COLO829 (cell line): ENCODE measurements at places on chromosomes 11 and 22.

DNA sequence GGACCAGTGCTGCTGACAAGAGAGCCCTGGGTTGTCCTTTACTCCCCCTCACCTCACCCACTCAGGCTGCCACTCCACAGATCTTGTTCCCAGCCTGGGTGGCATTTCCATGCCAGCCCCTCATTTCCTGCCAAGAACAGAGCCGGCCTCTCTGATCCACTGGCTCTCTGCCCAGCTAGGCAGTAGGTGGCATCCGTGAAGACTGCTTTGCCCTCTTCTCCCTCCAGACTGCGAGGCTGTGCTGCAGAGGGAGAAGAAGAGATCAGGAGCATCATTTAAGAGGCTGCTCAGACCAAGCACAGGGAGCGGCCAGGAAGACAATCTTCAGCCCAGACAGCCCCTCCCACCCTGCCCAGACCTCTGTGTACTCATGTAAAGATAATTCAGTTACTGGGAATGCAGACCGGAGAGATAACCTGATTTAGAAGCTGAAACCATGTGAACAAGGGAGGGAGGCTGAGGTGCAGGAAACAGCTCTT is 126.9 kb upstream of the NCAM1 start:
- no peak for DNase-seq

DNA sequence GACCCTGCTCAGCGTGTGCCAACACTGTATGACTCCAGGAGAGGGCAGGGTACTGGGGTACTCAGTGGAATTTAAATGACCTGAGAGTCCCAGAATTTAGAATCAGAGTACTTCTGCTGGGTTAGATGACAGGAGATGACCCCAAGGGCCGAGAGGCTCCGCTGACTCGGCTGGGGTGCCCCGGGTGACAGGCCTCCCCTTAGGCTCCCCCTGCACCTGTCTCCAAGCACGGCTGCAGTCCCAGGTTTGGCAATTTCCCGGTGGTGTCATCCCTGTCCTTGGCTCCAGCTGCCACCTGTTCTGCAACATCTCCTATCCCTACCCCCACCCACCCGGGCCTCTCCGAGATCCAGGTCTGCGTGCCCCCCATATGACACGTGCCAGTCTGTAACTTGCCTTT is 1.3 kb downstream of the ACTN3 start:
- no peak for DNase-seq

- DNase-seq: no peak
These were observed 49.9 kb upstream of the MICAL2 start for GRCh38 chr11:12060385-12060985.

DNA sequence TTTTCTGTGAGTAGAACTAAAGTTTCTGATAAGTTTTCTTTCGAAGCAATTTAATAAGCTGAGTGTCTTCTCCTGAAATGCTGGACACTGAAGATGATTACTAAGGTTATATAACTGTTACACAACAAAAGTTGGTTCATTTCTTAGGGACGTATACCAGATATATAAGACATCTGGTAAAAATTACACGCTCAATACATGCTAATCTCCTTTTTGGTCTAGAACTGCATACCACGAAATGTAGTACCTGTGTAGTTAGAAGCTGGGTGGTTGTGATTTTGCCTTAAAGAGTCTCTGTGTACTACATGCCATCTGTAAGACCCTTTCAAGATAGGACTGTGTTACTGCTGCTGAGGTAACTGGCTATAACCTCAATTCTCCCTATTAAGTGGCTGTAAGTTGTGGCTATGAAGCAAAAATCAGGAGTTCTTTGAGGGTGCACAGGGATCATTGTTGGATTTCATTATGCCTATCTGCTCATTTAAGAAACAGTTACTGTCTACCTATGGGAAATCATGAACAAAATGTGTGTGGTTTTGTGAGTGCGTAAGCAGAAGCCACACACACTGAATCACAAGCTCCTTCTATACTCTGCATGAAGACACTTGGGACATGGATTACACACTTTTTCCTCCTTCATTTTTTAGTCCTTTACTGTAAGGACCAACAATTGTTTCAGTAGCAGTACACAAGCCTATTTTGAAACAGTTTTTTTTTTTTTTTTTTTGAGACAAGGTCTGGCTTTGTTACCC is 195.9 kb downstream of the SWAP70 start:
- DNase-seq: no peak

GRCh38 chr11:129695571-129696308 is 119.9 kb upstream of the TMEM45B start:
- peak; percentile 33 for DNase-seq

GRCh38 chr11:28760676-28761390 is 652.6 kb downstream of the METTL15 start:
- DNase-seq: no peak

DNA sequence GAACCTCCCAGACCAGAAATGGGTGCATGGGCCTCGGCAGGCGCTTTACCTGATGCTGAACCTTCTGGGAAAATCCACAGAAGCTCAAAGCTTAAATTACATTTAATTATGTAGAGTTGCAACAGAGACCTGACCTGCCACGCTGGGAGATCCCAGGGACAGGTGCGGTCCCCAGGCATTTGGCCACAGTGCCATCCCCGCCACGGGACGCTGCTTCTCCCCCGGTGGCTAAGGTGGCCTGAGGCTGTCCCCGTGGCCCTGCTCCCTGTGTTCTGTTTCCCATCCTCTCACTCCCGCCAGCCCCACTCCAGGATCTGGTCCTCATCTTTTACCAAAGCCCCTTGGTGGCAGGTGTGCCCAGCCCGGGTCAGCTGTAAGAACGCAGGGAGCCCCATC is 39.6 kb downstream of the GRAMD4 start:
- no peak for DNase-seq

GRCh38 chr11:86800076-86800959 is at the start of gene PRSS23:
Gene PRSS23, plus strand, starts transcription at chr11:86800542. Its CDS starts 7,102 bp downstream, at chr11:86807644.
- no peak for DNase-seq

- DNase-seq: peak; percentile 83
These were observed 737 bp downstream of the BCL2L13 start for GRCh38 chr22:17639247-17639741.

- peak; percentile 65 for DNase-seq
These were observed 24.9 kb downstream of the DHCR7 start for GRCh38 chr11:71423181-71423790.

DNA sequence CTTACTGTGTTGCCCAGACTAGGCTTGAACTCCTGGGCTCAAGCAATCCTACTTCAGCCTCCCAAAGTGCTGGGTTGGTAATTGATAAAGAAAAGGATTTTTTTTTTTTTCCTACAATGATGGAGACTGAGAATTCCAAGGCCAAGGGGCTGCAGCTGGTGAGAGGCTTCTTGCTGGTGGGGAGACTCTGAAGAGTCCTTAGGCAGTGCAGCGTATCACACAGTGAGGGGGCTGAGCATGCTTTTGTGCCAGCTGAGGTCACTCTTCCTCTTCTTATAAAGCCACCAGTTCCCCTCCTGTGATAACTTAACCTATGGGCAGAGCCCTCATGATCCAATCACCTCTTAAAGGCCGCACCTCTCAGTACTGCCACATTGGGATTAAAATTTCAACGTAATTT is 28.2 kb upstream of the CCDC81 start:
- DNase-seq: no peak

- DNase-seq: no peak
These were observed 7.5 kb downstream of the PGM2L1 start for GRCh38 chr11:74390697-74391096.

- DNase-seq: no peak
These were observed 59.6 kb downstream of the GUCY1A2 start for GRCh38 chr11:106958517-106959248.

DNA sequence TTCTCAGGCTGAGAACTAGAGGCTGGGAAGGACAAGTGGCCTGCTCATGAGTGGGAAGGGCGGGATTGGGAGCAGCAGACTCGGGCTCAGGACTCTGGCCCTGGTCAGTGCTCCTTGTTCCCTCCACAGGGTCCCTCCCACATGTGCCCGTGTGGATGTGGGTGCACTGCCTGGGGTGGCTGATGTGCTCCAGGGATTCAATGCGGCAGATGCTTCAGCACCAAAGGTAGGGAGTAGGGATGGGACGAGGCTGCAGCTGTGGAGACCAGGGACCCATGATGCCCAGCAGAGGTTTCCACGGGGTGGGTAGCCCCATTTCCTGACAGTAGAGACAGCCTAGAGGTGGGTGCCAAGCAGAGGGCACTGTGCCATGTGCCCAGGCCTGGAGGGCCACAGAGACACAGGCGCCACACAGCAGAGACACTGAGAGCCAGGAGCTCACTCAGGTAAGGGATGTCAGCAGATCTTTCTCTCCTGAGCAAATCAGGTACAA is 89.5 kb downstream of the GGTLC2 start:
- no peak for DNase-seq

- DNase-seq: peak; percentile 75
These were observed 26.7 kb downstream of the RRP8 start for GRCh38 chr11:6576471-6577373.

- DNase-seq: no peak
These were observed 258.1 kb downstream of the MN1 start for GRCh38 chr22:27543460-27543859.

- no peak for DNase-seq
These were observed 29.8 kb upstream of the OR8B8 start for GRCh38 chr11:124475265-124475664.

DNA sequence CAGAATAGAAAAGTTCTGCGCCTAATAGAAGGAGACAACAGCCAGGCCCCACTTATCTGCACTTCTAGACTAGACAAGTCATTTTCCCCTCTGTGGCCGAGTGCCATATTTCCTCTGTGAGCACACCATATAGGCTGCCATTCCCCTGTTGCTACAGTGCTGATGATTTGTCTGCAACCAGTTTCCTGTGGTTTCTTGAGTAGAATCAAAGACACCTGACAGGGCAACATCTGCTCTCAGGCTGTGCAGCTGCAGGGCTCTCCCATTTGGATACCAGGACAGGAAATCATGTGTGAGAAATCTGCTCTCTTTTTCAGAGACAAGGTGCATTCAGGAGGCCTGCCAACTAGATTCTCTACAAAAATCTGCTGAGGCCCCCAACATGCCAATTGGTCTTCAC is 879.3 kb downstream of the DLG2 start:
- no peak for DNase-seq

GRCh38 chr11:128670631-128671030 is 23.2 kb upstream of the FLI1 start:
- DNase-seq: no peak

- no peak for DNase-seq
These were observed 194.3 kb upstream of the ANO3 start for GRCh38 chr11:26137651-26138050.

DNA sequence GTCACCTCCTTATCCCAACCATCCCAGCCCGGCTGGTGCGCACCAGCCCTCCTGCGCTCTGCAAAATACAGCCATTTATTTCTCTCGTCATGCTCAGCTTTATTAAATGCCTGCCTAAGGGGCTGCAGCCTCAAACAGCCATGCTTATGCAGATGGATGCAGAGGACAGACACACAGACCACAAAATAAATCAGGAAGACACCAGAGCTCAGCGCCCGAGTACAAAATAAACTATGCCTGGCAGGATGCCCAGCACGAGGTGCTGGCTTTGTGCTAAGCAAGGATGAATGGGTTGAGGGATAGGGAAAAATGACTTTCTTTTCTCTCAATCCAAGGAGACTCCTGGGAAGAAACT is 70.5 kb downstream of the RPUSD4 start:
- DNase-seq: peak; percentile 72

- no peak for DNase-seq
These were observed 3.8 kb downstream of the CD81 start for GRCh38 chr11:2380807-2381350.

GRCh38 chr11:121417055-121417551 is 35.0 kb upstream of the SORL1 start:
- DNase-seq: no peak

- DNase-seq: no peak
These were observed 313.6 kb upstream of the ANO3 start for GRCh38 chr11:26018336-26018735.

- DNase-seq: no peak
These were observed 278.5 kb upstream of the CCDC179 start for GRCh38 chr11:23138761-23139160.

- no peak for DNase-seq
These were observed 33.7 kb downstream of the ZC3H12C start for GRCh38 chr11:110126936-110127335.

- DNase-seq: no peak
These were observed 3.3 kb downstream of the SPATA19 start for GRCh38 chr11:133842053-133842452.

DNA sequence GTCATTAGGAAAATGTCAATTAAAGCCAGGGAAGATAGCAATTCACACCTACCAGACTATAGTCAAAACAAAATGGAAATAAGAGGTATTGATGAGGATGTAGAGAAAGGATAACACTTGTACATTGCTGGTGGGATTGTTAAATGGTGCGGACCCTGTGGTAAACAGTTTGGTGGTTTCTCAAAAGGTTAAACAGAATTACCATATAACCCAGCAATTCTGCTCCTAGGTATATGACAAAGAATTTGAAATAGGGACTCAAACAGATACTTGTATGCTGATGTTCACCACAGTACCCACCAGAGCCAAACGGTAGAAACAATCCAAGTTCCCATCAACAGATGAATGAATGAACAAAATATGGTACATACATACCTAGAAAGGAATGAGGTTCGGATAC is 33.0 kb upstream of the TOP3B start:
- no peak for DNase-seq

DNA sequence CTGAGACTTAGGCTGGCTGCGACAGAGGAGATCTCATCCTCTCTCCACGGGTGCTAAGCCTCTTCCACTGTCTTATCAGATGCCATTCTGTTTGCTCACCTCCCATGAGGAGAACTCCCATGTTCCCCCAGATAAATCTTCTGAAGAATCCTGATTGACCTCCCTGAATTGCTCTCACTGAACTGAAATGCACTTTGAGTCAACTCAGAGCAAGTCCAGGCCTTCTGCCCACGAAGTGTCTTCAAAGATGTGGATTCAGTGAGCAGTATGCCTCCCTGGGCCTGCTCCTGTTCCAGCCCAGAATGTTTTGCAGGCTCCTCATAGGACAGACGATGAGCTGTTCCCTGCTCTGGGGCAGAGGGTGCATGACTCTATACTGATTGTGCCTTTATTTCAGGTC is 17.4 kb downstream of the TUB start:
- DNase-seq: no peak

- DNase-seq: no peak
These were observed 31.6 kb upstream of the IZUMO1R start for GRCh38 chr11:94272738-94273313.

DNA sequence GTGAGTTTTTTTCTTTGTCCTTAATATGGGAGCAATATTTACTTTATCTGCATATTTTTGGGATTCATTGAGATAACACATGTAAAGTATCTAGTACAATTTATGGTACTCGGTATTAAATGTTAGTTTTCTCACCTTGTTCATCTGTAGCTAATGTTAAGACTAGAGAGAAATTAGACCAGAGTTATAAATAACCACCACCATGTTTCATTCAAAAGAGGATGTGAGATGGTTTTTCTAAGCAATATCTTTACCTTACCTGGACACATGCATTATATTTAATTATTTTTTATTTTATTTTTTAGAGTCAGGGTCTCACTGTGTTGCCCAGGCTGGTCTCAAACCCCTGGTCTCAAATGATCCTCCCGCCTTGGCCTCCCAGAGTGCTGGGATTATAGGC is 18.4 kb downstream of the ARHGAP42 start:
- no peak for DNase-seq

DNA sequence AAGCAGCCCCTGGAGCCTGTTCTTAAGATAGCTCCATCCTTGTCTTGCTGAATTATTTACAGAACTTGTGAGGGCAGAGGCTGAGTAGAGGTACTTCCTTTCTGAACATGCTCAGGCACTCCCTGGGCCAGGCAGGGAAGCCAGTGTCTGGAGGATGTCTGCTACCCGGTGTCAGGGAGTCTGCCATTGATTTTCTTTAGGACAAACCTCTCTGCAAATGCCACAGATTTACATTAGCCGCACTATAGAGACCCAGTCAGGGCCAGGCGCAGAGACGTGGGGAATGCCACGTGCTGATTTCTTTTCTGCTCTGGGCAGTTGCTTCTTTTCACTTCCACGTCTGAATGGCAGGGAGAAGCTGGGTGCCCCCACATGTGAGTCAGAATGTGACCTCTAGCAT is 585.5 kb downstream of the NTM start:
- no peak for DNase-seq
